ENCODE measurements at places on chromosomes 13 and 19.

DNA sequence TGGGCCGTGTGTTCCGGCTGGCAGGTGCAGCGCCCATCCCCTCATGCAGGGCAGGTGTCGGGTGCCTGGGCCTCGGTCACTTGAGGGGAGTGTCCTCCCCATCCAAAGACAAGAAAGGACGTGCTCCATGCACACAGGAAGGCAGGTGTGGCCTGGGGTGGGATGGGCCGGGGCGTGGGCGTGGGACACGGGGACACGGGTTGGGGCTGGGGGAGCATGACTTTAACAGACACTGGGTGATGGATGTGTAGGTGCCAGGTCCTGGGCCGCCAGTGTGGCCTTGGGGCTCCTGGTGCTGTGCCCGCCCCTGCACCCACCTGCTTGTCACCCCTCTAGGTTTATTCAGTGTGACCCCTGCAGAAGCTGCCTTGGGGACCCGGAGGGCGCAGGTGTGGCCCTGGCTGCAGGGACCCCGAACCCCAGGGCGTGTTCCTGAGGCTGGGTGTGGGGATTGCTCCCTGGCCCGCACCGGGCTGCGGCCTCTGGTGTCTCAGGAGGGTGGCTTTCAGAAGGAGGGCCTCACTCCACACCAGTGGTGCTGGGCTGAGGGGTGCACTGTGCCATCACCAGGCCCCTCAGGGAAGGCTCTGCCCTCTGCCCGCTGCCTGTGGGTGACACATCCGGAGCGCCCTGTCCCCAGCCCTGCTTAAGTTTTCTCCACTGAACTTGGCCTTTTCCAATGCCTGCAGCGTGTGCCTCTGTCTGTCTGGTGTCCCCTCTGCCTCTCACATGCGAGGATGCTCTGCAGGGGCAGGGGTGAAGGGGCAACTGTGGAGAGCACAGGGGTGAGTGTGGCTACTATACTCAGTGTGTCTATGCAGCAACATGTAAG is 5.2 kb downstream of the TMEM255B start:
- no peak for DNase-seq

DNA sequence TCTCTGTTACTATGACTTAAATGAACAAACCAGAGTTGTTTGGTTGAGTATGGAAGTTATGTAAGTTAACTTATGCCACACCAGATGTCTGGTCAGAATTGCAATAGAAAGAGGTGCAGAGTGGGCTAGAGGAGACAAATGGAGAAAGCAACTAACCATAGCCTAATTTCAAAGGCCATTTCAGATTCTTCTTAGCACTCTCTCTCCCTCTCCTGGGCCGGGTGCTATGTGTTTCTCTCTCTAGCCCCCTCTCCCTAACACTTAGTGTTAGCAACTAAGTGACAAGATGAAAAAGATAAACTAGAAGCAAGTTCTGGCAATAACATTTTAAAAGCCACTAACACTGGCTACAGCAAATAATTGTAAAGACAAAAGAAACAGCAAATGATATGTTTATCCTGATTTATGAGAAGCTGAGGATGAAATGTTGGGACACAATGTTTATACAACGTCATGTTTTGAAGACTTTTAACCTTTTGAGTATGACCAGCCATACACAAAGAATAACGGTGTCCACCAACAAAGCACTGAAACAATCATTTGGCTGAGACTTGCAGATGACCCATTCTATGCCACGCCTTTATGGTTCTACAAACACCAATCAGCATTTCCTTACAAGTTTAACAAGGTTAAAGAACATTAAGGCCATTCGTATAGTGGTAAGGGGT is 18.6 kb downstream of the SERPINE3 start:
- DNase-seq: no peak

DNA sequence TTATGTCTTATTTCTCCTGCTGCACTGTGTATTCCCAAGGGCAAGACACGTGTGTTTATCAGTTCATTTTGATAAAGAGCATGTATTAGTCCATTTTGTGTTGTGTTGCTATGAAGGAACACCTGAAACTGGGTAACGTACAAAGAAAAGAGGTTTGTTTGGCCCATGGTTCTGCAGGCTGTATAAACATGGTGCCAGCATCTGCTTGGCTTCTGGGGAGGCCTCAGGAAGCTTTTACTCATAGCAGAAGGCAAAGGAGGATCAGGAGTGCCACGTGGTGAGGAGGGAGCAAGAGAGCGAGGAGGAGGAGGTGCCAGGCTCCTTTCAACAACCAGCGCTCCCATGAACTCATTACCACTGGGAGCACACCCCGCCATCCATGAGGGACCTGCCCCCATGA is 214.0 kb downstream of the UQCRFS1 start:
- DNase-seq: no peak

DNA sequence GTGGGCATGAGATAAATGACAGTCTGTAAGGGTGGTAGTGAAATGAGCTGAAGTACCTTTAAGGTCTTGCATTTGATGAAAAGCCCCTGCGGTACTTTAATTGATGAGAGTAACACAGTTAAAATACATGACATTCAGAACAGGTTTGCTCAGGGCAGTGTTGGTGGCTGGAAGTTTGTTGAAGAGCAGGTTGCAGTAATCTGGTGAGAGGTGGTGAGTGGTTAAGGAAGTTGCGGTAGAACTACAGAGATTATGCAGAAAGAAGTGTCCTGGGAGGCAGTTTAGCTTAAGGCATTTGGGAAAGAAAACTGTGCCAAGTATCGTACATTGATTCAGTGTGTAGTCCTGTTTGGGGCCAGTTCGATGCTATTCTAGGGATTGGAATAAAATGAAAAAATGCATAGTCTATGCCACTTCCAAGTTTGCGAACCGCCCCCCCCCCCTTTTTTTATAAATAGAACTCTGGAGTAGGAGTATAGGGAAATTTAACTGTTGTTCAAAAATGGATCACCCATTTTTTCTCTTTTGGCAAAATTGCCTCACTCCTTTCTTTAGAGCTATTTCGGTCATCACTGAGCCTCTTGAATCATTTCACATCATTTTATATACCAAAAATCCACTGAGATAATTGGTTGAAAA is 42.7 kb downstream of the SLAIN1 start:
- DNase-seq: no peak

DNA sequence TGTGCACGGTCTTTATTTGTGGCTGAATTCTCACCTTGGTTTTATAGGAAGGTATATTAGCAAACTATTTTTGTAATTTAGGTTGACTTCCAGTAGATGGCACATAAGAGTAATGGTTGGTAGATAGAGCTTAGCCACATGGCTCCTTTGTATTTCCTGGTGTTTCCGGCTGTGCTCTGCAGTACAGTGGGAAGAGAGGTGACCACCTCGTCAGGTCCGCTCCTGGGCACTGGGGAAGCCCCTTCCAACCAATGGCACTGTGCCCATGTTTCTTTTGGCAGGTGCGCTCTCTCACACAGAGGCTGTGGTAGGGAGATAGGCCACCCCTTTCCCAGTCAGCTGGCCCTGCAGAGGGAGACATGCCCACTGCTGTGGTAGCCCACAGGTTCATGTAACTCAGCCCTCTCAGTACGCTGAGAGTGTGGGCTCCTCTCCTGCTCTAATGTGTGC is 74.3 kb upstream of the ATP12A start:
- DNase-seq: no peak

DNA sequence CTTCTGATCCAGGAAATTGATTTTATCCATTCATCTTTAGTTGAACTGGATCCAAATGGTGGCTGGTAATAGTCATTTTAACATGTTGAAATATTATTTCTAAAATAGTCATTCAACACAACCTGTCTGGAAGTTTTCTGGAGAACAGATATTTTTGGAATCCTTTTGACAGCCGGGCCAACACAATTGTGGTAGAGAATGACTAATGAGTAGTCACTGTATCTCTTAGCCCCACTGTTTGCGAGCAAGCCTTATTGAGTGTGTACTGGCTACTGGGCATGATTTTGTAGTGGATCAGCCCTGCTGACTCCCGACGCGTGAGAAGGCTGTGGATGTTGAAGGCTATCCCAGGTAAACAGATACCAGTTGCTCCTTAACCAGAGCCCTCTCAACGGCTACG is 383.4 kb downstream of the ZNF536 start:
- no peak for DNase-seq

DNA sequence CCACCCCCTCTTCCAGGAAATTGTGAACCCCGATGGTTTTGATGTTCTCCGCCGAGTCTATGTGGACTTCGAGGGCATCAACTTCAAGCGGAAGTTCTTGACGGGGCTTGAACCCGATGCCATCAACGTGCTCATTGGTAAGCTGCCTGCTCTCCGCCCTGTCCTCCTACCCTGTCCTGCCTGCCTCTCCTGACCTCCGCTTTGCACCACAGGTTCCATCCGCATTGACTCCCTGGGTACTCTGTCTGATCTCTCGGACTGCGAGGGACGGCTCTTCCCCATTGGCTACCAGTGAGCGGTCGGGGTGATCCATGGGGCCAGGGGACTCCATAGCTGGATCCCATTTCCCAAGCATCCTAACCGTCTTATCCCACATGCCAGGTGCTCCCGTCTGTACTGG is 11.9 kb downstream of the IGFLR1 start:
- no peak for DNase-seq

DNA sequence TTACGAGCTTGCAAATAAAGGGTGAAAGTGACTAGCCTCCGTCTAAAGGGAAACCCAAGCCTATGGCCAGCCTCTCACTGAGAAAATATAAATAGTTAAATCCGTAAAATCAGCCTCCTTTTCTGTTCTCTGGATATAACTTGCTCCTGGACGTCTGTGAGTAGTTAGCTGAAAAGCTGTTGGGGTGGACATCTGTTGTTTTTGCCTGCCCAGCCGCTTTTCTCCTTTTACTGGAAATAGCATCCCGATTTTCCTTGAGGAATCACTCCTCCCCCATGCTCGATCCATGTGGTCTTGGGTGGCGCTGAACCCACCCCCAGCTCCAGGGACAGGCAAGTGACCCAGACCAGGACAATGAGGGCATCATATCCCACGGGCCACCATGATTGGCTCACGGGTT is 291.5 kb upstream of the ZNF507 start:
- no peak for DNase-seq

GRCh38 chr13:37561031-37561430 is 37.5 kb downstream of the POSTN start:
- no peak for DNase-seq

GRCh38 chr13:31081316-31081715 is 80.4 kb downstream of the HSPH1 start:
- DNase-seq: no peak

DNA sequence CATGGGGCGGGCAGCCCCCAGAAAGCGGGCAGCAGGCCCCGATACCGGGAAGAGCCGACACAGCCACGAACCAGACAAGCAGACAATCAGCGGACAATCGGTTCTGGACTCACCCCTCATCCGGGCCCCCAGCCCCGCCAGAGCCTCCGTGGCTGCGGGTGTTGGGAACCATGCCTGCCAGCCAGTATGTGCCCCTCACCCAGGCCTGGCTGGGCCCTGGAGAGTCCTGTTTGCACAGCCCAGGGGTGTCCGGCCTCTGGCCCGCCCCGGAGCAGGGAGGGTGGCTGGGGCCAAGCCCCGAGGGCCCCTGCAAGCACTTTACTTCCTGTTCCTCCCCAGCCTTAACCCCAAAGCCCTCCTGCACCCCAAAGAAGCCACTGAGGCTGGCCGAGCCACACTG is 7.8 kb downstream of the PODNL1 start:
- DNase-seq: no peak

GRCh38 chr13:106449096-106449495 is 86.4 kb downstream of the EFNB2 start:
- DNase-seq: no peak

GRCh38 chr19:6576869-6577475 is 14.0 kb downstream of the CD70 start:
- DNase-seq: no peak
